ENCODE measurements at places on chromosomes 1 and 21. TPM values are rescaled to one million over a fixed set of nuclear protein-coding genes. Genes with fewer than 3 reads are reported as not detected.

Gene OR2T35
- total RNA-seq: not detected

Gene IL23R
- total RNA-seq: not detected

Gene CD1E
- total RNA-seq: not detected

Gene S100PBP
- total RNA-seq: 14.8 TPM

Gene FRRS1
- 1.8 TPM for total RNA-seq

Gene BGLAP
- not detected for total RNA-seq

Gene CD5L
- not detected for total RNA-seq

Gene CMPK1
- total RNA-seq: 71.3 TPM

Gene LAMC2
- total RNA-seq: 20.5 TPM

Gene FMO1
- not detected for total RNA-seq

Gene LAD1
- not detected for total RNA-seq

Gene HLX
- 45.7 TPM for total RNA-seq

Gene HLCS
- 8.8 TPM for total RNA-seq

Gene CACHD1
- total RNA-seq: 9.2 TPM

Gene LCE1D
- total RNA-seq: not detected

Gene PADI1
- not detected for total RNA-seq

Gene ETV3L
- not detected for total RNA-seq

Gene LCE3D
- not detected for total RNA-seq

Gene CHI3L1
- not detected for total RNA-seq

Gene ADAM30
- total RNA-seq: not detected

Gene PRKAA2
- total RNA-seq: 0.10 TPM

Gene DCDC2B
- not detected for total RNA-seq

Gene POGK
- 22.0 TPM for total RNA-seq

Gene CORT
- total RNA-seq: 0.13 TPM

Gene NTMT2
- not detected for total RNA-seq

Gene RBM11
- not detected for total RNA-seq

Gene HPDL
- 9.3 TPM for total RNA-seq

Data from mammary microvascular endothelial cell (primary cell).